Inflammatory macrophage (primary cell): ENCODE measurements at places on chromosomes 11 and 22.

- no peak for DNase-seq
Observed at GRCh38 chr11:120126620-120127019, 11.3 kb downstream of the TRIM29 start.

GRCh38 chr11:83257761-83258168 lies 28.4 kb downstream of the CCDC90B start:
- DNase-seq = no peak

DNA sequence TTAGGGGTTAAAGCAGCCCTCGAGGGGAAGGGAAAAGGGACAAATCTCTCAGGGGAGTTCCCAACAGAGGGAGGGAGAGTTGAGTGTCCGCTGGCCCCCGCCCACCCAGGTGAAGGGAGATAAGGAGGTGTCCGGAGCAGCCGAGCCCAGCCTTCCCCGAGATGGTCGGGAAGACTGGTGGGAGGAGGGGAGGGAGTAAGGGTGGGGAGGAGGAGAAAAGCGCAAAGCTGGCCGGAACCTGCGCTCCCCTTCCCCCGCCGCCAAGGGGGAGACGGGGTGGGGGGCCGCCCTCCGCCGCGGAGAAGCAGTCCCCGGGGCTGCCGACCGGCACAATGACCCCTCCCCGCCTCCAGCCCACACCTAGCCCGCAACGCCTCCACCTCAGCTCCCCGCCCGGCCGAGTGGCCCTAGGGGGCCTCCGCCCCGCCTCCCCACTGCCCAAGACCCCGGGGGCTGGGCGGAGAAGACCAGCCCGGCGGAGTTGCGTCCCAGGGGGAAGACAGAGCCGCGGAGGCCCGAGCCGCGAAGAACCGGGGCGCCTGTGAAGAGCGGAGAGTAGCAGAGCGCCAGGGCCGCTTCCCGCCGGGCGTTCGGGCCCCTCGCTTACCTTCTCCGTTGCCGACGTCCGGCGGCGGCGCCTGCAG lies 479 bp downstream of the RSF1 start:
- no peak for DNase-seq

GRCh38 chr11:74784234-74784633 lies 35.6 kb downstream of the RNF169 start:
- DNase-seq = no peak

- DNase-seq = no peak
Observed at GRCh38 chr11:44398266-44399030, 88.5 kb upstream of the ALX4 start.

GRCh38 chr11:94731880-94732601 lies 36.1 kb upstream of the AMOTL1 start:
- DNase-seq = no peak

DNA sequence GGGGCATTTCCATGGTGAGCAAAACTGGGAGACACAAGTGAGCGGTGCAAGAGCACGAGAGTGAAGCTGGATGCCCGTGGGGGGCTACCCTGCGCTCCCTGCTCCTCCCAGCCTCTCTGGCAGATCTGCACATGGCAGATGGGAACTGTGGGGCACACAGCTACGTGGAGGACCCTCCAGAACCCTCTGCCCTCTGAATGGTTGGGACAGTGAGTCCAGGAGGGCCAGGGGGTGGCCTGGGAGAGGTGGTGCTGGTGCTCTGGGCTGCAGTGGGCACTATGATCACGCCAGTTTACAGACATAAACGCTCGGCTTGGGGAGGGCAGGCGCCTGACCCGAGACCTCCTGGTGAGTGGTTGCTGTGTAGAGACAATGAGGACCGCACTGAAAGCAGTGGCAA lies 205.9 kb downstream of the CTTN start:
- no peak for DNase-seq

DNA sequence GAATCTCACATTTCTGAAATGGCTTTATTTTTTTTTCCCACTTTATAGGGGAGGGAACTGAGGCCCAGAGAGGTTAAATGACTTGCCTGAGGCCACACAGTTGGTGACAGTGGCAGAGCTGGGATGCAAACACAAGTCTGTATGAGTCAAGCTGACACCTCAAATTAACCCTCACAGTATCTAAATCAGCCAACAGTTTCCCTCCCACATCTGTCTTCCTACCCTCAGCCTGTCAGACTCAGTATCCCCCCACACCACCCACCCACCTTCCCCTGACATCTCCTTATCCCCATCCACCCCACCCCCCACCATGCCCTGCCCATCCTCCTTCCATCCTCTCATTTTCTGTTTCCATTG lies 95.2 kb downstream of the TP53I11 start:
- no peak for DNase-seq
